Cardiac septum (tissue), 1 donor: ENCODE measurements at places on chromosomes 2 and 18. TPM values are rescaled to one million over a fixed set of nuclear protein-coding genes. Genes with fewer than 3 reads are reported as not detected.

DNA sequence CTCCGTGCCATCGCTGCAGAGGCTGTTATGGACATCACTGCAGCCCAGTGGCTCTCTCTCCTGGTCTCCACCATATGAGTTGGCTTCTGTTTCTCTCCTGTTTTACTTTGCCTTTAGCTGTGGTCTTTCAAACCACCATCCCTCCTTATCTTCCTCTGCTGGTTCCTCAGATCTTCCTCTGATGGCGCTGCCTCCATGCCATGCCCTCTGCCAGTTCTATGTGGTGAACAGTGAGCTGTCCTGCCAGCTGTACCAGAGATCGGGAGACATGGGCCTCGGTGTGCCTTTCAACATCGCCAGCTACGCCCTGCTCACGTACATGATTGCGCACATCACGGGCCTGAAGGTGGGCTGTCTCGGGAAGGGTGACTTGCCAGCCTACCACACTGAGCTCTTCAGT, 13.1 kb downstream of the TYMS start:
- no peak for DNase-seq

- DNase-seq = no peak
These were observed 72.8 kb downstream of the ZNF521 start for GRCh38 chr18:25279133-25279532.

GRCh38 chr2:135792401-135793150, 44.4 kb downstream of the LCT start:
- DNase-seq = no peak

DNA sequence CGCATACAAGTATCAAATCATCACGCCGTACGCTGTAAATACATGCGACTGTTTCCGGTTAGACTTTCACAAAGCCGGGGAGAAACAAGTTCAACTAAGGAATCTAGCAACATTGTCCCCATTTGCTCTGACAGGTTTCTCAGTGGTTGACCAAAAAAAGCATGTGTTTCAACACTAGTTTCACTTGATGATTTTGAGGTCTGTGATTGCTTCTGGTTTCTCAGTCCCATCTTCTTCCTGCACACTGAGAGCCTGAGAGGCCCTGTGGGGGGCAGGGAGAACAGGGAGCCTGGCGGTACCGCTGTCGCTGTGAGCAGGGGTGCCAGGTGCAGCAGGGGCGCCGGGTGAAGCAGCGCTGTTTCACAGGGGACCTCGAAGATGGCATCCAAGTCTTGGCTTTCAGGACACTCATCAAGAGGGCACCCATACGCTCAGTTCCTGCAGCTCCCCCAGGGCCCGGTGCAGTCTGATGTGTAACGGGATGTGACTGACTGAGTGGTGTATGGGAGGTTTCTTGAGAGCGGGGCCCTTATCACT, 270.9 kb downstream of the TWIST2 start:
- DNase-seq = no peak

GRCh38 chr2:130374587-130375290, 18.9 kb downstream of the PTPN18 start:
- no peak for DNase-seq

DNA sequence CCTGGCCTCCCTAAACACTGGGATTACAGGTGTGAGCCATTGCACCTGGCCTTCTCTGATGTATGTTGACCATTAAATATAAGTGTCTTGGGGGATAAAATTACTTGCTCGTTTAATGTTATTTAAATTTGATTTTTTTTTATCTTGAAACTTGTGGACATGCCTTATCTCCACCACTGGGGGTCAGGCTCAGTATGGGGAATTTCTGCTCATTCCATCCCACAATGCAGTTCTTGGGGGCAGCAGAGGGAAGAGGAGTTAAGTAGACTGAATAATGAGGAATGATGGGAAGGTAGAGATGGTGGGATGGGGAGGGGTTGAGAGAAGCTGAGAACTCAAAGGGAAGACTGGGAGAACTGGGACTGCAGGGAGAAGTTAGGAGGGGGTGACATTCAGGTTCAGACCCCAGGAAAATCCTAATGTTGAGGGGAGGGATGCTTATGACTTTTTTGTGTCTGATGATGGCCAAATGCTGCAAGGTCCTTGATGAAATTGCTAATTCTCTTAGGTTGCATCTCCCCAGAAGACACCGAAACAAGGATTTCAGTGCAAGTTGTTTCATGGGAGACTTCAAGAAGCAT, 174.2 kb downstream of the MIB1 start:
- DNase-seq = no peak

Gene ARMC9
- total RNA-seq = 3.9 TPM

Gene CELF4
- 0.24 TPM for total RNA-seq

Gene NUP35
- 7.0 TPM for total RNA-seq

Gene ADI1
- 135 TPM for total RNA-seq

Gene ASPRV1
- total RNA-seq = 0.81 TPM

Gene LRRC30
- not detected for total RNA-seq

Gene IL1RL2
- total RNA-seq = 0.35 TPM

Gene SERPINB7
- total RNA-seq = not detected

Gene MYO5B
- 5.2 TPM for total RNA-seq

Gene VAMP8
- total RNA-seq = 8.2 TPM

Gene POTEI
- not detected for total RNA-seq
